OCI-M1 (cell line): ENCODE measurements at places on chromosomes 3 and 15.
A peak's percentile ranks its signal among the peaks of the same experiment; 100 is the strongest.

DNA sequence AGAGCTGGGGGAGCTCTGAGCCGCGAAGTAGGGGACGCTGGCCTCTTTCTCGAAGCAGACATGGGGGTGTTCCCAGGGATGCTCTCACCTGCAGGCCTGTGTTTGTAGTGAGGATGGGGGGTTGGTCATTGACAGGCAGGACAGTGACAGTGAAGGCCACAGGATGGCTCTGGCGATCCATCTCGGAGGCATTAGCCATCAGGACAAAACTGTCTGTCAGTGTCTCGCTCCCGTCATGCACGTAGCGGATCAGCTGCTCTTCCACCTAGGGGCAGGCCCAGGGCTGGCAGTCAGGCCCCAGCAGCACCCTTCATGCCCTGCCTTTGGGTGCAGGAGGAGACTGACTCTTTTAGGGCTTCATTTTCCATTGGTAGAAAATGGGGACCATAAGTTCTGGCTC is 28.0 kb downstream of the CSPG4 start:
- no peak for DNase-seq

DNA sequence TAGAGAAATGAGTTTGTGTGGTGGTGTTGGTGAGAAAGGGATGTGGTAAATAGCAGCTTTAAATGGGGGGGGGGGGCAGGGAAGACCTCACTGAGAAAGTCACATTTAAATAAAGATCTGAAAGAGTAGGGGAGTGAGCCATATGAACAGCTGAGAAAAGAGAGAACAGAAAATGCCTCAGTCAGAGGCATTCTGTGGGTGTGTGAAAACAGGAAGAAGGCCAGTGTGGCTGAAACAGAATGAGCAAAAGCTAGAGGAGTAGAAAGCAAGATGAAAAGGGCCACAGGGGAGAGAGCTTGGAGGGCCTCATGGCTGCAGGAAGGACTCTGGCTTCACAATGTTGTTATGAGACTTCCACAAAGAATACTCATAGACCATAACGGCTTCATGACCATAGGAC is 783.3 kb downstream of the ZPLD1 start:
- DNase-seq = peak; percentile 40

DNA sequence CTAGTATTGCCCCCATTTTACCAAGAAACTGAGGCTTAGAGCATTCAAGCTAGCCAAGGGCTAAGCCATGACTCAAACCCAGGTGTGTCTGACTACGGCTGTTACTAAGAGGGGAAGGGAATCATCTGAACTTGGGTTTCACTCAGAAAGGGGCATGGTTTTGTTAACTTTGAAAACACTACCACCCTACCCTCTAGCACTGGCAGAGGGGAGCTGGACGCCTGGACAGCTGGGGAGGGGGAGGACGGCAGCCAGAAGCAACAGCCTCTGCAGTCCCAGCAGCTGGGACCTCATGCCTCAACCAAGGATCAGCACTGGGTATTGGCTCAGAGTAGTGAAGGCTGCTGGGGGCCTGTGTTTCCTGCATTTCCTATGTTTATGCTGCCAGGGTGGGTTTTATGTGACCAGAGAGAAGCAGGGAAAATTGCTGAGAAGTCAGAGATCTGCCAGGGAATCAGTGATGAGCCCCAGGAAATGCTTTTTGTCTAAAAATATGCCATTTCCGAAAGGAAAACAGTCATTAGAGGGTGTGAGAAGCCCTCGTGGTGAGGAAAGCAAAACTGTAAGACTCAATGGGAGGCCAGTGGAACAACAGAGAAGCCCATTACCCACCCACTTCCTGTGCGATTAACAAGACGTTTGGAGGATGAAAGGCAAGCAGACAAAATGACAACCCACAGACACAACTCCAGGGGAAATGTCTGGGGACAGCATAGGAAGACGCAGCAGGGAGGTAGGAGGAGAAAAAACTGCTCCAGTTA is 41.2 kb downstream of the LIPC start:
- DNase-seq = no peak

DNA sequence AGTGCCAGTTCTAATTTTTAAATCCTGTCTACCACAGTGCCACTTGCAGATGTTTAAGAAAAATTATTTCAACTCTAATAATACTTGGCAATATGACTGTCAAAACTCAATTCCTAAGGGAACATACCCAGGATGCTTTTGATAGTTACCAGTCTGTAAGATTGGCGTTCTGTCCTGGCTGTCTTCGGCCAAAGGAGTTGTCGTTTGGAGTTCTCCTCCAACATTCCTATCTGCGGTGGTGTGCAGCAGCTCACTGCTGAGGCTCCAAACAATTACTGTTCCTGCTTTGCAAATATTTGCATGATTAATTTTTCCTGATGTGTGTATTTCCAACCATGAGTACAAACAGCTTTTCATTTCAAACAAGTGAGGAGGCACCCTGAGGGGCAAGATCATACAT is 330.8 kb upstream of the DPH6 start:
- DNase-seq = no peak

DNA sequence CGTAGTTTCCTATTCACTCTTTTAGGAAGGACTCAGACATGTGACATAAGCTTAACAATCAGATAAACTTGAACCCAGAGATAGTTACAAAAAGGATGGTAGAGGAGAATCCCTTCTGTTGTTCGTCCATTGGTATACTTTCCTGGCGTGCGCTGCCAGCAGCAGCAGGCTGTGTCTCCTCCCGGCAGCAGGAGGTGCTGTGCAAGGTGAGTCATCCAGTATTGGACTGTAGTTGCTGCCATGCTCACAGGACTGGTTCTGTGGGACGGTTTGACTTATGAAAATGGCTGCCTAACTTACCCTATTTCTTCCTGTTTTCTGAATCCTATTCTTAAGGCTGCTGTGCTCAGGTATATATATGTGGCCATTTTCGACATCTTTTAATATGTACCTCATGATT is 253.4 kb upstream of the LRRC3B start:
- DNase-seq = no peak

- no peak for DNase-seq
Measured at GRCh38 chr15:92624401-92624991, 31.1 kb downstream of the FAM174B start.

DNA sequence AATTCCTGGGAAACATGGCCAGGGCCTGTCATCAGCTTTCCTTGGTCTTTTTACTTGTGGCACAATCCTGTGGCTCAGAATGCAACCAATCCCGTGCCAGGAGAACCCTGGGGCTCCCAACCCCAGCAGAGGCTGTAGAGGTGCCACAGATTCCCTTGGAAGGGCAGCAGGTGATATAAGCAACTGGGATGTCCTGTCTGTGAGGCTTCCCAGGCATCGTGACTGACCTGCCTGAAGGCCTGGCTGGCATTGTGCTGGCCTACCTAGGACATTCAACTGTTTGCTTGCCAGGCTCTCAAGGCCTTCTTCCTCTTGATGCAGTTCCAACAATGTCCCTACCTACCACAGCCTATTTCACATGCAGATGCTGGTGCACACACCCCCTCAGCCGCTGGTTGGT is 72.2 kb upstream of the MEX3B start:
- DNase-seq = no peak

- peak; percentile 4 for DNase-seq
Measured at GRCh38 chr15:72033285-72033684, 84.7 kb downstream of the MYO9A start.

GRCh38 chr3:25043177-25043576 is 384.9 kb upstream of the RARB start:
- DNase-seq = no peak

GRCh38 chr3:187987187-187987586 is 166.8 kb upstream of the LPP start:
- DNase-seq = no peak

GRCh38 chr15:90002428-90002844 is 1.3 kb downstream of the ZNF710 start:
- DNase-seq = peak; percentile 43

GRCh38 chr15:83092309-83092976 is 15.0 kb upstream of the TM6SF1 start:
- peak; percentile 98 for DNase-seq
